ENCODE measurements at places on chromosomes 7 and 10.

DNA sequence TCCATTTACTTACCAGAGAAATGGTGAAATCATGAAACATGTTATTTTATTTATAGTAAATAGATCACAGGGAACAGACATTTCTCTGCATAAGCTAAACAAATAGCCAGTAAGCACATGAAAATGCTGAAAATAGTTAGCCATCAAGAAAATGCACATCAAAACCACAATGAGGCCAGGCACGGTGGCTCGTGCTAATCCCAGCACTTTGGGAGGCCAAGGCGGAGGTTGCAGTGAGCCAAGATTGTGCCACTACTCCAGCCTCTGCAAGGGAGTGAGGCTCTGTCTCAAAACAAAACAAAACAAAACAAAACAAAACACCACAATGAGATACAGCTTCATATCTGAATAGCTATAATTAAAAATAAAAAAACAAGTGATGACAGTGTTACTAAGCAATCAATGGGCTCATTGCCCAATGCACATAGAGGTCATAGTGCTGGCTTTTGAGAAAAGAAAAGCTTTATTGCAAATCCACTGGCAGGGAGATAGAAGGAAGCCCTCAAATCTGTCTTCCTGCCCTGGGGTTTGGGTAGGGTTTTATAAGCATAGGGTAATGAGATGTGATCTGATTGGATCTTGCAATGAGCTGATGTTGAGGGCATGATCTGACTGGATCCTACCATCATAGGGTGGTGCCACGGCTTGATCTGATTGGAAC is 16.2 kb downstream of the CSTF2T start:
- peak; percentile 71 for DNase-seq

- peak; percentile 8 for DNase-seq
Observed at GRCh38 chr10:22894714-22895113, 33.1 kb upstream of the ARMC3 start.

- DNase-seq: no peak
Observed at GRCh38 chr10:61742812-61743211, 80.1 kb downstream of the CABCOCO1 start.

- DNase-seq: no peak
Observed at GRCh38 chr7:20358762-20359282, 28.1 kb downstream of the ITGB8 start.

GRCh38 chr10:60413306-60414012 is 23.8 kb upstream of the ANK3 start:
- DNase-seq: no peak

GRCh38 chr10:94521276-94522250 is 24.0 kb upstream of the HELLS start:
- no peak for DNase-seq

DNA sequence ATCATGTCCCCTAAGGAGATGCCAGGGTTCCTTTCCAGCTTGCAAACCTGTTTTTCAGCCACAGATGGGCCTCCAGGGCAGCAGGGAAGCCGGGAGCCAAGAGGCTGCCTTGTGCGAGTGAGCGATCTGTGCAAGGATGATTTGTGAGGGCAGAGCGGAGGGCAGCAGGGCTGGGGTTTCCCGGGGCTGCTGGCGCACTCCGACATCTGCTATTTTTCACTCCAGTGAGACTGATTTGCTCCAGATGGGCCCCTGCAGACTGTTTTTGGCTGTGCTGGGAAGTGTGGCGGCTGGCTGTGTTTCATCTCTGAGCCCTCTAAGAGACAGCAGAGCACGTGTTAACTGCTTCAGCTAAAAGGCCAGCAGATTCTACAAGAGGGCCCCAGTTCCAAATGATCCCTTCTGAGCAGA is 466.2 kb downstream of the TYW1 start:
- DNase-seq: no peak

GRCh38 chr10:45532480-45532879 is 140.1 kb downstream of the ZFAND4 start:
- DNase-seq: no peak

DNA sequence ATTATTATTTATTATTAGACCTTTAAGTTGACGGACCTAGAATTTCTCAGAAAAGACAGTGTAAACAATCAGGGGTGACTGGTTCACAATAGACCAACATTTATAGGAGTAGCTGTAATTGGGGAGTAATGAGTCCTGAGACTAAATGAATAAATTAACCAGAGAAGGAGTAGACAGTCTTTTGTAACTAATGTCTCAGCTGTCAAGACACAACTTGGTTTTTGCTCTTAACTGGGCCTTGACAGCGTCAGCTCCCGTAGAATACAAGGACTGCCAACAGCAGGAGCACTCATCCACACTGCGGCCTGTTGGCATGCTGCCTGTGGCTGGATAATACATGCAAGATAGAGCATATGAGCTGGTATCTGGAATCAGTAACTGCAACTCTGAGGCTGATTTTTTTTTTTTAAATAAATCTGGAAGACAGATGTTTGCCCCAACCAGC is 123.9 kb downstream of the CACNA2D1 start:
- DNase-seq: peak; percentile 87

GRCh38 chr10:113643183-113643582 is 20.7 kb downstream of the NRAP start:
- no peak for DNase-seq

DNA sequence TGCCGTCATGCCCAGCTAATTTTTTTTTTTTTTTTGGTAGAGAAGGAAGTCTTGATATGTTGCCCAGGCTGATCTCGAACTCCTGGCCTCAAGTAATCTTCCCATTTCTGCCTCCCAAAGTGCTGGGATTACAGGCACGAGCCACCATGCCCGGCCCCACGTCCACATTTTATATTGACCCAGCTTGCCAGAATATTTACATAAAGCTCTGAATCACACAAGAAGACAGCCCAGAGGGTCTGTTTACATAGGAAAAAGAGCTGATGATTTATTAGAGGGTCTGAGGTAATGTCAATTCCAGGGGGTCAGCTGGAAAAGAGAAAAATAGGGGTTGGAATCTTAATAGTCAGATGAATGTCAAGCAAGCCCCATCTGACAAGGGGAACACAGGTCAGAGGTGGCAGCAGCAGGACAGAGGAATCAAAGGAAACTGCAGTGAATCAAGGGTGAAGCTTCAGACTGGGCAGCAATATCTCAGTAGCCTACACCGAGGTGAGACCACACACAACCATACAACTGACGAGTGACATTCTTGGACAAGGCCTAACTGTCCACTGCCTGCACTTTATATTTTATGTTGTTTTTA is 15.8 kb upstream of the SLF2 start:
- DNase-seq: no peak

DNA sequence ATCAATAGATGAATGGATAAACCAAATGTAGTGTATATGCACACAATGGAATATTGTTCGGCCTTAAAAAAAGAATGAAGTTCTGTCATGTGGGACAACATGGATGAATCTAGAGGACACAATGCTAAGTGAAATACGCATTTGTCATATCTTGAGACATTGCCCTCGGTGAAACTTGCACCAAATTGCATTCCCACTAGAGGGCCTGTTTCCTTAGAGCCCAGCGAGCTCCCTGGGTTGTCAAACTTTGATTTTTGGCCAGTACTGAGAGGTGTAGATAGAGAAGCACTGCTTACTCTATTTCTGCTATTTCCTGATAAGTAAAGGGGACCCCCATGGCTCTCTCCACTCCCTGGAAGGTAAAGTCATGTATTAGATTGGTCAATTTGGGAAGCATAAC is 157.1 kb downstream of the GPAM start:
- peak; percentile 7 for DNase-seq

DNA sequence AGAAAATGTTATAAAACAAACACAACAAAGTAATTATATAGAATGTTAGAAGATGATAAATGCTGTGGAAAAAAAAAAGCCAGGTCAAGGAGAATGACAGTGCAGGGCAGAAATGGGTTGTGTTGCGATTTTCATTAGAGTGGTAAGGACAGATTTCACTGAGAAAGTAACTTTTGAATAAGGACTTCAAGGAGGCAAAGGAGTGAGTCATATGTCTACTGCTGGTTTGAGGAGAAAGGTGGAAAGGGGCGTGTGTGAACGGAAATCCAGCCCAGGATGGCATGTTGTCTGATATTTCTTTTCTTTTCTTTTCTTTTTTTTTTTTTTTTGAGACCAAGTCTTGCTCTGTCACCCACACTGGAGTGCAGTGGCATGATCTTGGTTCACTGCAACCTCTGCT is 12.3 kb upstream of the DLD start:
- no peak for DNase-seq

DNA sequence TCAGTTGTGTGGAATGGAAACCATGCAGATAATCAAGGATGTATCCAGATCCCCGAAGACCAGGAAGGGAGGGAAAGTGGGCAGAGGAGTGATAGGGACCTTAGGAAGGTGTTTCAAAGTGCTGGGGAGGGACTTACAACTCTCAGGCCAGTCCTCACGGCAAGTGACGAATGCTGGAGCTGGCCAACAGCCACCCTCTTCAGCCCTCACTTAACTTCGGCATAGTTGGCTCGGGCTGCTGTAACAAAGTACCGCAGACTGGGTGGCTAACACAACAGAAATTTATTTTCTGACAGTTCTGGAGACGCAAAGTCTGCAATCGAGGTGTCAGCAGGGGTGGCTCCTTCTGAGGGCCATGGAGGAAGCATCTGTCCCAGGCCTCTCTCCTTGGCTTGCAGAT is 265.9 kb upstream of the YAE1 start:
- DNase-seq: peak; percentile 70

DNA sequence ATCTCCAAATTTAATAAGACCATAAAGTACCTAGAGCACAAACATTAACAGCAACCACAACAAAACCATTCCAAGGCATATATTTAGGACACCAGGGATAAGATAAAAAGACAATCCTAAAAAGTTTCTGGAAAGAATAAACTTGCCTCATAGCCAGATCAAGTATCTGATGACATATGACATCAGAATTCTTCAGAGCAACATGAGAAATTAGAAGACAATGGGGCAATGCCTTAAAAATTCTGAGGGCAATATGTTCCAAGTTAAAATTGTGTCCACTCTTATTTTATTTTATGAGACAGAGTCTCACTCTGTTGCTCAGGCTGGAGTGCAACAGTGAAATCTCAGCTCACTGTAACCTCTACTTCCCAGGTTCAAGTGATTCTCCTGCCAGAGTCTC is 2.8 kb downstream of the EFCAB10 start:
- DNase-seq: peak; percentile 48

DNA sequence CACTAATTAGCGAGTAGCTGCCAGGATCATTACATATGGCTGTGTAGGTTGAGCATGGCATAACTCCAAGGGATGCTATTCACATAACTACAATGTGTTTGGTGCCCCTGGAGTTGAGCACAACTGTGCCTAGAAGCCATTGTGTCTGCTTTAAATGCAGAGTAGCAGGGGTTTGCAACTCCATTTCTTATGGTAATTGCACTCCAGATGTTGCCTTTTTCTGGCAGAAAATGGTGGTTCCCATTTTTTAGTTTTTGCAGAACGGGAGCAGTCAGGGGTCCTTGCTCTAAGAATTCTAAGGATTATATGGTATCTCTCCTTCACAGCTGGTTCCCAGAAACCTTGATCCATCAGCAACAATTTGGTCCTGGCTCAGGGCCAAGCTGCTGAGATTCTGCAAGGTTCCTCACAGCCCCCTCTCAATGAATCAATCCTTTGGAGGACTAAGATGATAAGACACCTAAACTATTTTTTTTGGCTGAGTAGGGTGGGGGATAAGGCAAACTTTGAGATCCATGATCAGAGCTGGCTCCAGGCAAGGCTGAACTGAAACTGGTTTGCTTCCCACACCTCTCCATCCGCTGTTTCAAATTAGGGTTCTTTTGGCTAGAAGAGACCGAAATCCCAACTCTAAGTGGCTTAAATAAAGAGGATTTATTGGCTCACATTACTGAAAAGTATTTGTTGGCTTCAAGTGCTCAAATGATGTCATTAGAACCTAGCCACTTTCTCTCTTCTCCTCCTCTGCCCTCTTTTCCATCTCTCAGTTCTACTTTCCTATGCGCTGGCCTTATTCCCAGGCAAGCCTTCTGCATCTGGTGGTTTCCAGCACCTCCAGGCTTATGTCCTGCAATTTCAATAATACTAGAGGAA is 97.5 kb upstream of the CCDC6 start:
- DNase-seq: no peak

GRCh38 chr10:102599565-102600327 is 44.5 kb upstream of the TRIM8 start:
- no peak for DNase-seq

DNA sequence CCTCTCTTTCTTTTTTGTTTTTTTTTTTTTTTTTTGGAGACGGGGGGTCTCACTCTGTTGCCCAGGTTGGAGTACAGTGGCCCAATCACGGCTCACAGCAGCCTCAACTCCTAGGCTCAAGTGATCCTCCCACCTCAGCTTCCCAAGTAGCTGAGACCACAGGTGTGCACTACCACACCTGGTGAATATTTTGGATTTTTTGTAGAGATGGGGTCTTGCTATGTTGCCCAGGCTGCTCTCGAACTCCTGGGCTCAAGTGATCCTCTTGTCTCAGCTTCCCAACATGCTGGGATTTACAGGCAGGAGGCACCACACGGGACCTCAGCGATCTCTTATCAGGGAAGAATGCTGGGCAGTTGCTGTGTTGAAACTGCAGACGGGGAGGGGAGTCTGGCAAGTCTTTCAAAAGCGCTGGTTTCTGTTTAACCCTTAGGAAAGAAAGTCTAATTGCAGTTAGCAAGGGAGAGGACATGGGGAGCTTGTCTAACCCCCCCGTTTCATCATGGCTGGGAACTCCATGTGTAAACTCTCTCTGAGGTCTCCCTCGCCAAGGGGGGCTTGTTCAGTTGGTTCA is 39.6 kb upstream of the LMTK2 start:
- no peak for DNase-seq

DNA sequence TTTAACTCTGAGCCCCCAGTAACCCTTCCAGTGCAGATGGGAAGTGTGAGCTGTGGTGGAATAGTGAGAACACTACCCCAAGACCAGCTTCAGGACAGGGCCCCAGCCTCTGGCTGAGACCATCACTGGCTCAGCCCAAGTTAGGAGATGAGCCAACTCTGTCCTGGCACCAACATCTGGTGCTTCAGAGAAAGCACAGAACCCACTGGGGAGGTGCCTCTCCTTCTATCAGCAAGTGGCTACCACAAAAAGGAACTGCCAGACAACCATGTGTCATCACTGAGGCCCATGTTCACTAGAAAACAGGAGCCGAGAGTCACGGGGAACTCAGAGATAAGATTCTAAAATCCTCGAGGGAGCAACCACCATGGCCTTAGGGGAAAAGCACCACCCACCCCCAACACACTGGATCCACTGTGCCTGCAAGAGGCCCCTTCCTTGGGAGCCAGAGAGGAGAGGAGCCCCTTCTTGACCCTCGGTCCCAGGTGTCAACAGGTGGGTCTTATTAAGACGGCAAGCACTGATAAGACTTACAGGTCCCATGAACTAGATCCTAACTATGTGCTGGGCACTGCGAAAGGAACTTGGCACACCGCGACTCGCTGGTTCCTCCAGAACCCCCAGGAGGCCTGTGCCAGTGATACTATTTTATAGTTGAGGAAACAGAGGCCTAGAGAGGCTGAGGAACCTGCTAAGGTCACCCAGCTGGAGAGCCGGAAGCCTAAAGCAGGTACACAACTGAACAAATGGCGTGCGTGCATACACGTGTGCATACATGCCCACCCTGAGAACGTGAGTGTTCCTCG is 102.7 kb downstream of the FAM53B start:
- DNase-seq: peak; percentile 79
